Fibroblast of lung (primary cell): ENCODE measurements at places on chromosomes 13 and 19. TPM values are rescaled to one million over a fixed set of nuclear protein-coding genes. Genes with fewer than 3 reads are reported as not detected.
A peak's percentile ranks its signal among the peaks of the same experiment; 100 is the strongest.

The CPB2 gene
- total RNA-seq: not detected in 2 replicates

The CRX gene
- total RNA-seq: not detected in 2 replicates

- H3K4me1 ChIP-seq: no peaks in the 10 kb centered on the region
- no peak overlapping the region for H3K27ac ChIP-seq
- no peaks in the 10 kb centered on the region for H3K27me3 ChIP-seq
- no peak overlapping the region for H3K4me3 ChIP-seq
Measured at GRCh38 chr19:33705090-33705847, 83.5 kb downstream of the CHST8 start.

- H3K36me3 ChIP-seq: no peaks in the 10 kb centered on the region
- no peaks in the 10 kb centered on the region for H3K4me1 ChIP-seq
- no peak overlapping the region for H3K27ac ChIP-seq
- H3K27me3 ChIP-seq: no peaks in the 10 kb centered on the region
- no peak for DNase-seq
Measured at GRCh38 chr13:66369666-66370065, 860.5 kb downstream of the PCDH9 start.

- H3K27me3 ChIP-seq: no peaks in the 10 kb centered on the region
- no peak overlapping the region for H3K27ac ChIP-seq
- H3K36me3 ChIP-seq: no peaks in the 10 kb centered on the region
- no peak for DNase-seq
- H3K4me1 ChIP-seq: no peaks in the 10 kb centered on the region
Measured at GRCh38 chr19:8731428-8732169, 10.2 kb downstream of the OR2Z1 start.

DNA sequence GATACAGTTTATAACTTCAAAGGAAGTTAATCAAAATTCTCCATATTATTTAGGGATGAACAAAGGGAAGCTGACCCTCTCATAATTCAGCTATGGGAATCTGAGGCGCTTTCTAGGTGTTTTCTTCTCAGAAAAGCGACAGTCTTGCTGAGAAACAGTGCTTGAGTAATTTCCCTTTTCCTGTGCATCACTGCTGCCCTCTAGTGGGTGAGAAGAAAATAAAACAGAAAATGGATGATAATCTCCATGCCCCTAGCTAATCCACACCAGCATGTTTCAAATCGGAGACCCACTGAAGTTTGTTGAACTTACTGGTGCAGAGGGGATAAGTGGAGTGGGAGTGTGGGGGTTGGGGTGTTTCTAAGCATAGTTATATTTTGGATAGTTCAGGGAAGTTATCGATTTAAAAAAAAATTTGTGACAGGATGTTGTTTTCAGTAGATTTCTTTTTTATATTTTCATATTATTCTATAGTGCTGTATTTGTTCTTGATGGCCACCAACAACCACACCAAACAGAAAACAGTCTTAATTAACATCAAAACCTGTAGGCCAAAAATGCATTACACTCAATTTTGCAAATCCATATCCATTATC is 21.4 kb downstream of the LCP1 start:
- no peaks in the 10 kb centered on the region for H3K27me3 ChIP-seq
- H3K27ac ChIP-seq: no peak overlapping the region
- no peaks in the 10 kb centered on the region for H3K4me1 ChIP-seq
- no peaks in the 10 kb centered on the region for H3K36me3 ChIP-seq
- no peak overlapping the region for H3K4me3 ChIP-seq

- H3K36me3 ChIP-seq: no peaks in the 10 kb centered on the region
- no peak overlapping the region for H3K27ac ChIP-seq
Measured at GRCh38 chr13:69389899-69390298, 717.7 kb upstream of the ATXN8OS start.

DNA sequence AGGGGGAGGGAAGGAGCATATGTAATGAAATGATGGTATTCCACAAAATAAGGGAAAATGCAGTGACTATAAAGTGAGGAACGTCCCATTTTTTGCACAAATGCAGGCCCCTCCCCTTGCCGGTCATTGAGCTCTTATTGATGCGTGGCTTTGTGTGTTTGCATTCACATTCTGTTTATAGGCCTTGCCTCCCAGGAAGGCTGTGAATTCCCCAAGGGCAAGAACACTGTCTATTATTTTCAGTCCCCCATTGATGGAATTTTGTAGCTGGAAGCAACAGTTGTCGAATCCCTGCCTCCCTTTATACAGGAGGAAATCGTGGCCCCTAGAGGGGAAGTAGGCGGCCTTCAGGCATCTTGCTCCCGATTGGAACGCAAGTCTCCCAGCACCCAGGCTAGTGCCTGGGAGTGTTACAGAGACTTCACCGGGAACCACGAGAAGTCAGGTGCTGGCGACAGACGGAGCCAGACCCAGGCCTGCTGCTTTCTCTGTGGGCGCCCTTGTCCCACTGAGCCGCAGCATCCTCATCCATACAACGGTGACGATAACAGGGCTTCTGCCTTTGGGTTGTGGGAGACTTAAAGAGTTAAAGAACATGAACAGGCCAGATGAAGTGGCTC is 6.9 kb downstream of the SBSN start:
- peaks cover 6% of the 10 kb centered on the region for H3K4me1 ChIP-seq
- no peak overlapping the region for H3K4me3 ChIP-seq
- no peak overlapping the region for H3K27ac ChIP-seq
- H3K36me3 ChIP-seq: no peaks in the 10 kb centered on the region
- no peak for DNase-seq
- H3K27me3 ChIP-seq: no peaks in the 10 kb centered on the region

DNA sequence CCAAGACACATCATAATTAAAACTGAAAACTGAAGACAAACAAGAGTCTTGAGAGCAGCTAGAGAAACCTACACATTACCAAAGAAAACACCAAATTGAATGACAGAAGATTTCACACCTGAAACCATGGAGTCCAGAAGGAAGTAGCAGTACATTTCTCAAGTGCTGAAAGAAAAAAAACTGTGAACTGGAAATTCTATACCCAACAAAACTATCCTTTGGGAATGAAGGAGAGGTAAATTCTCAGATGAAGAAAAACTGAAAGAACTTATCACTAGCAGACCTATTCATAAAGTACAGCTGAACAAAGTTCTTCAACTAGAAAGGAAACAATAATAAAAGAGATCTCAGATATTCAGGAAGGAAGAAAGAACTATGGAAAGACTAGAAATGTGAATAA is 198.7 kb upstream of the ZNF507 start:
- H3K4me3 ChIP-seq: no peak overlapping the region
- no peaks in the 10 kb centered on the region for H3K4me1 ChIP-seq
- H3K27ac ChIP-seq: no peak overlapping the region
- H3K27me3 ChIP-seq: no peaks in the 10 kb centered on the region

DNA sequence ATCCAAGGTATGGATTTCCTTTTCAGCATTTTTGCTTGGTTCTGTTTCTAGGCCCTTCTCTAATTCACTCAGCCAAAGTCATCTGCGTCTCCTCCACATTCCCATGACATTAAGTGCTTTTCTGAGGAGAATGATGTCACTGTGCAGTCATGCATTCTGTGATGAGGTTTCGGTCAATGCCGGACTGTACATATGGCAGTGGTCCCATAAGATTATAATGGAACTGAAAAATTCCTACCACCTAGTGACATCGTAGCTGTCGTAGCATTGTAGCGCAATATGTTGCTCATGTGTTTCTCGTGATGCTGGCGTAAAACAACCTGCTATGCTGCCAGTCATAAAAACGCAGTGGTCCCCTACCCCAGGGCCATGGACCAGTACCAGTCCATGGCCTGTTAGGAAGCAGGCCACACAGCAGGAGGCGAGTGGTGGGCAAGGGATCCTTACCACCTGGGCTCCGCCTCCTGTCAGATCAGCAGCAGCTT is 63.4 kb upstream of the TNFRSF19 start:
- no peak overlapping the region for H3K4me3 ChIP-seq
- peak overlapping the region; percentile 82 for H3K27ac ChIP-seq
- peak; percentile 88 for DNase-seq
- peaks cover 33% of the 10 kb centered on the region for H3K4me1 ChIP-seq
- no peaks in the 10 kb centered on the region for H3K27me3 ChIP-seq
- H3K36me3 ChIP-seq: no peaks in the 10 kb centered on the region

DNA sequence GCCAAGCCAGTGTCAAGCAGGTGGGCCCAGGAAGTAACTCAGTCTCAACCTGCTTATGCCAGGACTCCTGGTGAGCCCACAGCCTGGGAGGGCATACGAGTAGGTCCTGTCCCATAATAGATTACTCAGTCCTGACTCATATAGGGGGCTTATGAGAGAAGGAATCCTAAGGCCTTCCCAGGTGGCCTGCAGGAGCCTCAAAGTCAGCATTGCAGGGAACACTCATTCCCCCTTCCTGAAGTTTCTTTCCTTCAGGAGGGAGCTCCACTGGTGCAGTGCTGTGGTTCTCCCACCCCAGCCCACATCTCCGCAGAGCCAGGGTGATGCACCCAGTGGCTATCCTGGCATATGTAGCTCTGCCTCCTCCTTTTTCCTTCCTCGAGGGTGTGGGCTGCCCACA is 137.3 kb downstream of the ZIC5 start:
- H3K4me3 ChIP-seq: no peak overlapping the region
- H3K27me3 ChIP-seq: no peaks in the 10 kb centered on the region
- no peaks in the 10 kb centered on the region for H3K4me1 ChIP-seq
- H3K27ac ChIP-seq: no peak overlapping the region
- no peak for DNase-seq
- no peaks in the 10 kb centered on the region for H3K36me3 ChIP-seq

- H3K4me3 ChIP-seq: peak overlapping the region; percentile 80
- H3K36me3 ChIP-seq: no peaks in the 10 kb centered on the region
- DNase-seq: no peak
- no peak overlapping the region for H3K27ac ChIP-seq
- H3K4me1 ChIP-seq: peaks cover 3% of the 10 kb centered on the region
Measured at GRCh38 chr19:17335575-17335974, 920 bp upstream of the ANO8 start.

- no peak overlapping the region for H3K27ac ChIP-seq
- no peaks in the 10 kb centered on the region for H3K27me3 ChIP-seq
- DNase-seq: no peak
- H3K4me1 ChIP-seq: no peaks in the 10 kb centered on the region
- H3K36me3 ChIP-seq: peaks cover 6% of the 10 kb centered on the region
- no peak overlapping the region for H3K4me3 ChIP-seq
Measured at GRCh38 chr19:4027146-4027545, 19.6 kb downstream of the PIAS4 start.

DNA sequence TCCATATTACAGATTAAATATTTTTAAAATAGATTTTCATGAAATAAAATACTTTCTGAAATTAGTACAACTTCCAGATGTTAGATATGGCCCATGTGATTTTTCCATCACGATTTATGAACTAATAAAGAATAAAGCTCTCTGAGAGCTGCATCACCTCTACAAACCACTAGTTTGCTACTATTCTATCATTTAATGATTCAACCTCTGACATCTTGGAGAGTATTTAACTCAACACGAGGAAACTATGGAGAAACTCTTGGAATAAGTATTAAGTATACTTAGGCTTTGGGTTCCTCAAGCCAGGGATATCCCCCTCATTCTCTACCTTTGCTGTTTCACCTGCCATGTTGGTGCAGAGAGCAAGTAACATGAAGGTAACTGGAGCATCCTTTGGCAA is 55.7 kb downstream of the DACH1 start:
- H3K4me3 ChIP-seq: no peak overlapping the region
- no peak for DNase-seq
- no peaks in the 10 kb centered on the region for H3K36me3 ChIP-seq
- no peaks in the 10 kb centered on the region for H3K27me3 ChIP-seq

DNA sequence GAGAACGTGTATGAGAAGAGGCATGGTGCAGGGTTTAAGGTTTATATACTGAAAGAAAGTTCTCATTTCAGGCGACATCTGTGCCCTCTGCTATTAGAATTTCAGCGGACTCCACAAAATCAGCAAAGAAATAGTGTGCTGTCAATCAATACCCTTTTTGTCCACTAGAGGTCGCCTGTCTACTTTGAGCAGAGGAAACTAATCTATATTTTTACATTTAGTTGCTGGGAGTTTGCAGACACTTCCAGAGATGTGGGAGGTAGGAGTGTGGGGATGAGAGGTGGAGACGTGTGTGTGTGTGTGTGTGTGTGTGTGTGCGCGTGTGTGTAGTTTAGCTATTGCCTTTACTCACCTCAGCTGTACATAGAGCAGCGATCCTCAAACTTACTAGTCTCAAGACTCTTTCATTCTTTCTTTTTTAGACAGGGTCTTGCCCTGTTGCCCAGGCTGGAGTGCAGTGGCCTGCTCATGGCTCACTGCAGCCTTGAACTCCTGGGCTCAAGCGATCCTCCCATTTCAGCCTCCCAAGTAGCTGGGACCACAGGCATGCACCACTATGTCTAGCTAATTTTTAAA is 9.7 kb downstream of the INAFM1 start:
- no peaks in the 10 kb centered on the region for H3K27me3 ChIP-seq
- no peaks in the 10 kb centered on the region for H3K36me3 ChIP-seq
- peak; percentile 70 for DNase-seq
- peaks cover 11% of the 10 kb centered on the region for H3K4me1 ChIP-seq
- no peak overlapping the region for H3K27ac ChIP-seq
